ENCODE measurements at places on chromosomes 2 and 18.

DNA sequence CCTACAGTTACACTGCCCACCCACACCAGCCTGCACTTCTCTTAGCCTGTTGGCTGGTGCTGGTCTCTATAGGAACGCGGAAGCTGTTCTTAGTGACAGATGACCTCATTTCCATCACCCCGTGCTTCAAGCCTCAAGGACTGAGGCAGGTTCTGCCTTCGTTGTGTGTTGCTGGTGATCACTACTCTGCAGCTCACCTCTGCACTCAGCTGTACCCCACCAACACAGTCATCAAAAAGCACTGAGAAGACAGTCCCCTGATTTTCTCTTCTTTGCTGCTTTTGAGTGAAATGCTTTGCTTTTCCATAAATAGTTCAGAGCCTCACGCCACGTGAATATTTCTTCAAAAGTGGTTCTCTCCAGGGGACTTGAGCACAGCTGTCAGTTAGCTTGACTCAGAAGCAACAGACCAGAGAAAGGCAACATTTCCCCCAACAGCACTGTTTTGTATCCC is 225.7 kb upstream of the CCDC150 start:
- no peak for DNase-seq

DNA sequence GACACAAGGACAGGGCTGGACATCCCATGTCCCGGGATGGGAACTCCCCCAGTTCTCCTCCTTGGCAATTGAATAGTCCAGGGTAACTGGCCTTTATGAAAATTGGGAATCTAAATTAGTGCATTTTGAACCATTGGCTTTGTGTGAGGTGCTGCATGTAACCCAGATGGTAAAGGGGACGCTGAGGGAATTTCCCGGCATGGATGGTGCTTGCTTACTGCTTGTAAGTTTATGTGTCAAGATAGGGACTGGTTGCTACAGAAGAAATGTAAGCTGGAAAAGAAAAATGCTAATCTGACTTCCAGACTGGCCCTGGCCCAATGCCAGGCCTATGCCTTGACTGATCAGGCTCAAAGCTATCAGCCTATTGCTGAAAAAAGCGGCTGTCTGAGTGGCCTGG is 1096.7 kb upstream of the DDX18 start:
- DNase-seq: no peak

- no peak for DNase-seq
Measured at GRCh38 chr2:235066895-235067294, 115.1 kb downstream of the SH3BP4 start.

GRCh38 chr18:70288851-70289328 is at the start of gene SOCS6:
TSS of gene SOCS6 (plus strand) at chr18:70289045. CDS start at chr18:70324669, 35,624 bp downstream.
- DNase-seq: peak; percentile 34

- no peak for DNase-seq
Measured at GRCh38 chr2:180990337-180990736, 9.9 kb downstream of the UBE2E3 start.

DNA sequence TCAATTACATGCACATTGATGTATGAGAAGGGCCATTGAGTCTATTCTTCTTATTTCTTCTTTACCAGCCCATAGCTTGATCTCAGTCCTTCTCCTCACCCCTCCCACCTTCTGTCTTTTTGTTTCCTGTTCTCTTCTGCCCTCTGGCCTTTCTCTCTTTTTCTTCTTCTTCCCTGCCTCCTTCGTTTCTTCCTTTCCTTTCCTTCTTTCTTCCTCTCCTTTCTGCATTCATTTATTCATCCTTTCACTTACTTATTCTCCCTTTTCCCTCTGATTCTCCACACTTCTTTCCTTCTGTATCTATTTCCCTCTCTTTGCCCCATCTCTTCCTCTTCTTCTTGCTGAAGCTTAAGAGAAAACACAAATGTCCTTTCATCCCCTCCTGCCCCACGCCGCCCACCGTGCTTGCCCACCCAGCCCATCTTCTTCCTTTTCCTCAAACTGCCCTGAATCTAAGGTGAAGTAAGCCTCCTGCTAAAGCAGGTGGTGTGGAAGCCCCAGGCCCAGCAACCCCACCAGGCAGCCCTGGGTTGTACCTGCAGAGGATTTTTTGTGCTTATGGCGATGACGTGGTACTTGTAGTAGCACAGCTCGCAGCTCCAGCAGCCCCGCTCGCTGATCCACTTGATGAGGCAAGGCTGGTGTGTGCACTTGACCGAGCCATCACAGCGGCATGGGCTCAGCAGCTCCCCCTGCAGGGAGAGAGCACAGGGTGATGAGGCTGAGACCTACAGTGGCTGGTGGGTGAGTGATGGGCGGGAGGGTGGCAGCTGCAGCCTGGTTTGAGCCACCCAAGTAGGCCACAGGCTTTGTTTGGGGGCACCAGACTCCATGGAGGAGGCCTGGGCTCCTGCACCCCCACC is 89.0 kb downstream of the MARCHF4 start:
- no peak for DNase-seq

- no peak for DNase-seq
Measured at GRCh38 chr2:98932778-98933343, 3.2 kb downstream of the CRACDL start.

- no peak for DNase-seq
Measured at GRCh38 chr2:140509765-140510164, 1621.1 kb downstream of the LRP1B start.

GRCh38 chr2:41137031-41137430 is 685.1 kb upstream of the SLC8A1 start:
- no peak for DNase-seq

GRCh38 chr2:130930740-130931659 is 94.3 kb downstream of the ARHGEF4 start:
- no peak for DNase-seq

DNA sequence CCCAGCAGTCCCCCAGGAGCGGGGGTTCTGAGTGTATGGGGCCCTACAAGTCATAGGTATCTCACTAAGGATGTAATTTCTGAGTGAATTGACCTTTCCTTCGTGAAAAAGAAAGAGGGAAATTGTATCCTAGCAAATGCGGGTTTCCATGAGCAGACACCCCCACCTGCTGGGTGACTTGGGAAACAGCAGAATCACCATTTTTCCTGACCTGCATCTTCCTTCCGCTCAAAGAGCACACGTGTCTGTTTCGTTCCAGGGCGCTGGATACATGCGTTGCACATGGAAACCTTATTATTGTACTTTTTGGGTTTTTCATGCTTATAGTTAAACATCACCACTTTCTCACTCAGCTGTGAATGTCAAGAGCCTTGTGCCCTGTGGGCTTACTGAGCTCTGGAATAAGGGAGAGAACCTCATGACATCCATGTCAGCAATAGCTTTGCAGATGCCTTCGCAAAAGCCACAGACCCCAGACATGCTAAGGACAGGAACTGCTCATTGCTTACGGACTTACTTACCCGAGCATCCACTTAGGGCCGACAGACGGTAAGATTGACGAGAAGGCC is 132.8 kb downstream of the TPO start:
- peak; percentile 52 for DNase-seq

- no peak for DNase-seq
Measured at GRCh38 chr2:190410166-190410565, 2.0 kb downstream of the MFSD6 start.

DNA sequence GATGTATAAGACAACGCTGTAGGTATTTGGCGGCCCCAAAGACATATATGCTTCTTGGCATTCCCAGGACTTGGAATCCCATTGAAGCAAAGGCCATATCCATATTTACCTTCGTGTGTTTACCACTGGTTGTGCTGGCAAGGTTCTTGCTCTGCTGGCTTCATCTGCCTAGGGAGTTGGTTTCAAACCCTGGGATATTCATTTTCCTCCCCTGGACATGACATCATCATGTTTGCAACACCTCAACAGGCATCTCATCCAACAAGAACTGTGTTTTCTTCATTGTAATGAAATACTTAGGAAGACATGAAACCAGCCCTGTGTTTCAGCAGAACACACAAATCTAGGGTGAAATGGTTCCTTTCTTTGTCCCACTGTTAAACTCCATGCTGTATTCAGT is 77.9 kb upstream of the PHLPP1 start:
- no peak for DNase-seq

Measured in naive thymus-derived CD4-positive, alpha-beta T cell (primary cell).